ENCODE measurements at places on chromosomes 1 and 21.
A peak's percentile ranks its signal among the peaks of the same experiment; 100 is the strongest.

DNA sequence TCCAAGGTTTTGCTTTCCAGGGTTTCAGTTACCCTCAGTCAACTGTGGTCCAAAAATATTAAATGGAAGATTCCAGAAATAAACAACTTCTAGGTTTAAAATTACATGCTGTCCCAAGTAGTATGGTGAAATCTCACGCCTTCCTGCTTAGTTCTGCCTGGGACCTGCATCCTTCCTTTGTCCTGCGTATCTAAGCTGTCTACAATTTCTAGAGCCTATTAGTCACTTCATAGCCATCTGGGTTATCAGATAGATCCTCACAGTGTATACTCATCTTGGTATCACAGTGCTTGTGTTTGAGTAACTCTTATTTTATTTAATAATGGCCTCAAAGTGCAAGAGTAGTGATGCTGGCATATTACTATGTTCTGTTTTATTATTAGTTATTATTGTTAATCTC, 157.7 kb downstream of the ROR1 start:
- DNase-seq = no peak

GRCh38 chr1:176745945-176746344, 283.0 kb downstream of the PAPPA2 start:
- DNase-seq = no peak

GRCh38 chr1:181485287-181486097, 2.2 kb downstream of the CACNA1E start:
- no peak for DNase-seq

DNA sequence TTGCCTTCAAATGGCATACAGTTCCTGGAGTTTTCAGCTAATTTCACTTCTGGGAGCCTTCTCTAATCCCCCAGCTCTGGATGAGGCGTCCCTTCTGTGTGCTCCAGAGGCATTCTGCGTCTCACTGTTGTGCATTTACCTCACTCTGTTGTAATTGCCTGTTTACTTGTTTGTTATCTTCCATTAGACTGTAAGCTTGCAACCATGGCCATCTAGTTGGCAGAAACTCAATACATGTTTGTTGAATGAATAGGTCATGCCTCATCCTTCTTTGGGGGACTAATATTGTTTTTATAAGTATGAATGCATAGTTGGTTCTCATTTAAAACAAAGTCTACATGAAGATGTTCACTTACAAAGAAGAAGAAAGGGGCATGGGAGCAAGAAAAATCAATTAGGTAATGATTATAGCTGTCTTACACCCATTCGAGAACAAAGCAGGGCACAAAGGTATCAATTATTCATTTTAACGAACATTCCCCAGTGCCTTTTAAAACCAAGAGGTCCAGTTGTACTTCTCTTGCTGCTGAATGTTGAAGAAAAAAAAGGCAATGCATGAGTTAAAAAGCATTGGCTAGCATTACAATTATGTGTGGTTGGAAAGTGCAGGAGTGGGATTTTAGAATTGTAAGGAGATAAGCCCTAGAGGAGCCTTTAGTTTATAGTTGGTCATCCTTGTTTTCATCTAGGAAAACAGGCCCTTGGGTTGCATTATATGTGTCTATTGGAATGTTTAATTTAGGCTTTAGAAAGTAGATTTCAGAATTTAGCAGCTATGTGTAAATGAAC, 6.0 kb downstream of the RGL1 start:
- DNase-seq = no peak

DNA sequence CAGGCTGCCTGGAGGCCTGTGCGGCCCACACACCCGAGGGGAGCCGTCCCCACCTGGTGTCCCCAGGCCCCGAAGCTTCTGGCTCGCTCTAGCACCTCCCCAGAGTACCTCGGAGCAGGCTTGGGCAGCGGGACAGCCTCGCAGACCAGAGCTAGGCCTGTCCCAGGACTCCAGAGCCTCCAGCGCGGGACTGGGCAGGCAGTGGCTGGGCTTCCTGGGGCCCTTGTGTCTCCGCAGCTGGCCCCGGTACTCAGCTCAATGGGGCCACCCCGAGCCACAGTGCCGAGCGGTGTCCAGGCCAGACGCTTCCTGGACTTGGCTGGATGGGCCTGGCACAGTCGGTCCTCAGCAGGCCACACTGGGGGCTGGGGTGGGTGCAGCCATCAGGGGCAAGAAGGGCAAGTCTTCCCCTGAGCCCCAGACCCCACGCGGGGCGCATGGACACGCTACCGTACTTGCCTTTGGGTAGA, 4.9 kb downstream of the SCNN1D start:
- no peak for DNase-seq

DNA sequence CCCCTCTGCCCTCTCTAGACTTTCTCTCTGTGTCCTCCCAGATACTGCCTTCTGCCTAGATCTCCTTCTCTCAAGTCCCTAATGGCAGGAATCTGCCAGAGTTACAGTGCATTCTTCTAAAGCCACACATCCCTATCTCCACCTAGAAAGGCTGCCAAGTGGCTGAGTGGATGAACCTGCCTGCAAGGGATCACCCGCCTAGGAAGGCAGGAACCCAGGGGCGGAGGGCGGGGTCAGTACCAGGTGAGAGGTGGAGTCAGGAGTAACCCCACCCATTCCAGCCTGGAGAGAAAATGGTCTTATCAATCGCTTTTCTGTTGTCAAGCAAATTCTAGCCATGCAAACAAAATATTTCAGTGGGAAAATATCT, 60.8 kb downstream of the BCAR3 start:
- no peak for DNase-seq

DNA sequence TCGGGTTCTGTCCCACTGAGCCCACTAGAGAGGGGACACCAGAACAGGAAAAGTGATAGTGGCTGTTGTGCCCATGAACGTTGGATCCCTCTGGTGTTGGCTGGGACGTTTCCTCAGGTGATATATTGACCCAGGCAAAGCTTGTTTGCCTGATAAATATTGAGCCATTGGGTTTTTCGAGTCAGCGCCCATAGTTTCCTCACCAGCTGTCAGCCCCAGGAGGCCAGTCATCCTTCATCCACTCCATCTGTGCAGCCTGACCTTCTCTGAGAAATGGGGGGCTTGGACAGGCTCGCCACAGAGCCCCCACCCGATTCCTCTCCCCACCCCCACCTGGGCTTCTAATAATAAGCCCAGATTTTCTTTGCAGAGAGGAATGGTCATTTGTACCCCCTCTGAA, 13.3 kb downstream of the DISP3 start:
- DNase-seq = no peak

- DNase-seq = no peak
Measured at GRCh38 chr1:118963456-118964430, 24.4 kb downstream of the TBX15 start.

GRCh38 chr1:88291611-88292354, 392.3 kb upstream of the PKN2 start:
- DNase-seq = no peak

- no peak for DNase-seq
Measured at GRCh38 chr1:96545935-96546656, 175.5 kb upstream of the PTBP2 start.

DNA sequence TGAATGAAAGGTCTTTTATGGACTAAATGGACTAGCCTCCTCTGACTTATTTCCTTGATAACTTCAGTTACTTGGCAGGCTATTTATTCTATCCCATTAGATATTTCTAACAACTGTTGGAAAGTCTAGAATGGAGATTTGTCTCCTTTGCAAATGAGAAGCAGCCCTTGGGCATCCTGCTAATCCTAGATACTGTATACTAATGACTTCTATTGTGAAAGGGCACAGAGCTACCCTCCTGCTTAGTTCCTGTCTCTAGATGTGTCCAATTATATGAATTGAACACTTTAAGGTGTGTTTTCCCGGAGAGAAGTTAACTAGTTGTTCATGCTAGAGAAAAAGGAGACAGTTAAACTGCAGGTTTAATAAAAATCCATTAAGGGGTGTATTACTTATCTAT, 10.2 kb upstream of the NCMAP start:
- no peak for DNase-seq

GRCh38 chr1:9093581-9093980, 24.1 kb upstream of the SLC2A5 start:
- no peak for DNase-seq

GRCh38 chr1:10637400-10637799, 159.0 kb downstream of the CASZ1 start:
- DNase-seq = no peak

DNA sequence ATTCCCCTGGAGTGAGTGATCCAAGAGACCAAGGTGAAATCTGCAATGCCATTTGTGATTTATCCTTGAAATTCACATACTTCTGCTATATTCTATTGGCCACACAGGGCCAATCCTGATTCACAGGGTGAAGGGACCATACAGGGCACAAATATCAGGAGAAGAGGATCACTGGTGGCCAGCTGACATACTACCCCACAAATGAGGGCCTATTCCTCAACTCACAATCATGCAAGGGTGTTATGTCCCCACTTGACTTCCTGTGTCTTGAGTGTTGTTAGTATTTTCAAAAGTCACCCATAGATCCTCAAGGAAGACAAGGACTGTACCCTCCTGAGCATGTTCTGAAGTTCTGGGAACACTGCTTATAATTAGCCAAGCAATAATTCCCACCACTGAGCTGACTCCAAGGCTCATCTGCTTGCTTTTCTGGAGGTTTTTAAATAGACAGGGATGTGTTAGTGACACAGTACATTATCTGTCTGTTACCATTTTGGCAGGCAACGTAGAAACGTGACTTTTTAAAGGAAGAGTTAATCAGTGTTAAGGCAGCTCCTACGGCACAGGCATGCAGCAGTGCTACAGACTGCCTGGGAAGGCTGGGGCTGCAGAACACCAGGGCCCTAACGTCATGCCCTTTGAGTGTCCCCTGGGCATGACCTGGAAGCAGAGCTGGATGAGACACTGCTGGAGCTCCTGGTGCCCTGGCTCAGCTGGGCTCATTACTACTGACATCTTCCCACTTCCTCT, 137.4 kb downstream of the FAM78B start:
- DNase-seq = no peak

DNA sequence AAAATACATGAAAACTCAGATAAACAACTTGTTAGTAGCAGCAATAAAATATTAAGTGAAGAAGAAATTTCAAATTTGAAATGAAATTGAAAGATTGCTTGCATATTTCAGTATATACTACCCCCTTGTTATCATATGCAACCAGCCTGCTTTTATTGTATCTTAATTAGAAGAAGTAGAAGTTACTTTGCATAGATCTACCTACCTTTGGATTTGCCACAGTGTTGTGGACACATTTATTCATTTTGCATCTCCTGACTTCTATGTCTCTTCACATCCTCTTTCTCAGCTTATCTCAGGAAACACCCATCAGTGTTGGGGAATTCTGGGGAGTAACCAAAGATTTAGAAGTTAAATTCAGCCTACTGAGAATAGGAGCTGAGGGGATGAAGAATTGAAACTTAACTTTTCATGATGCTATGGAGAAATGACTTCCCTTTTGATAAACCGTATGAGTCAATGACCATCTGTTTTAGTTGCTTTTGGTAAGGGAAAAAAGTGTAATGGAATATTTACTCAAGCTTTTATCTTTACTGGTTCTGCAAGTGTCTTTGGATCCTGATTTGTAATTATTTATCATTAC, 96.9 kb downstream of the RGL1 start:
- DNase-seq = no peak

DNA sequence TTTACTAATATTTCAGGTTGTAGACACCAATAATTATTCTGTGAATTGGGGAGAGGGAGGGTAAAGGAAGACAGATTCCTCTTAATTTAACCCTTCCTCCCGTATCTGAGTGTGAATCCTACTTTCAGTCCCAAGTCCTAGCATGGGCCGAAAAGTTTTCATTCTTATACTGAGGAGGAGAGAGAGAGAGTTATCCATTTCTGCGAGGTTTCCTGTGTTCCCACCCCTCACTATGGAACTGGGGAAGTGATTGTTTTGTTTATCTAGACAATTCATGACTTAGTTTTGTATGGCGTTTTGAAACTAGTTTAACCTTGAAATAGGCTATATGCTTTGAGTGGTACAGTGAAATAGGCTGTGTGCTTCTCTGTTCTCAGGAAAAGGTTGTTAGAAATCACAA, 134.0 kb upstream of the DPYD start:
- DNase-seq = no peak

DNA sequence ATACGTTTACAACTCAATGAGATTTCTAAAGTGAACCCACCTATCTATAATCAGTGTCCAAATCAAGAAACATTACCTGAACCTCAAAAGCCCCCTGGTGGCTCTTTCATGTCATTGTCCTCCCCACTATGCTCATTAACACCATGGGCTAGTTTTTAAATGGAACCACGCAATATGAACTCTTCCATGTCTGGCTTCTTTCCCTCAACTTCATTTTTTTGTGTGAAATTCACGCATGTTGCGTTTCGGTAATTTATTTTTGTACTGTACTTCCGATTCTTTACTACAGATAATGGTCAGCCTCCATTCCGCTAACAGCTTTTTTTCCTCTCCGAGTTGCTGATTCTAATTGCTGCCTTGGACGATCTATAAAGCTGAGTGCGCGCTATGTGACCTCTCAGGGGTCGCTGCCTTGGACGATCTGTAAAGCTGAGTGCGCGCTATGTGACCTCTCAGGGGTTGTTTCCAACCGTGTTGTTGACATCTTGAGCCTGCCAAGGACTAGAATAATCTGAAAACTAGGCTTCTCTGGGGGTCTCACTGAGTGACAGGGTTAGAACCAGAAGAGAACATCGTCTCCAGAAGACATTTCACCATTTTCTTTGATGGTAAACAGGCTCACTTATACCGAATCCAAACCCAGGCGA, 1.1 kb upstream of the CACYBP start:
- peak; percentile 68 for DNase-seq

- DNase-seq = peak; percentile 90
Measured at GRCh38 chr1:26321315-26322041, 3.7 kb downstream of the CD52 start.

DNA sequence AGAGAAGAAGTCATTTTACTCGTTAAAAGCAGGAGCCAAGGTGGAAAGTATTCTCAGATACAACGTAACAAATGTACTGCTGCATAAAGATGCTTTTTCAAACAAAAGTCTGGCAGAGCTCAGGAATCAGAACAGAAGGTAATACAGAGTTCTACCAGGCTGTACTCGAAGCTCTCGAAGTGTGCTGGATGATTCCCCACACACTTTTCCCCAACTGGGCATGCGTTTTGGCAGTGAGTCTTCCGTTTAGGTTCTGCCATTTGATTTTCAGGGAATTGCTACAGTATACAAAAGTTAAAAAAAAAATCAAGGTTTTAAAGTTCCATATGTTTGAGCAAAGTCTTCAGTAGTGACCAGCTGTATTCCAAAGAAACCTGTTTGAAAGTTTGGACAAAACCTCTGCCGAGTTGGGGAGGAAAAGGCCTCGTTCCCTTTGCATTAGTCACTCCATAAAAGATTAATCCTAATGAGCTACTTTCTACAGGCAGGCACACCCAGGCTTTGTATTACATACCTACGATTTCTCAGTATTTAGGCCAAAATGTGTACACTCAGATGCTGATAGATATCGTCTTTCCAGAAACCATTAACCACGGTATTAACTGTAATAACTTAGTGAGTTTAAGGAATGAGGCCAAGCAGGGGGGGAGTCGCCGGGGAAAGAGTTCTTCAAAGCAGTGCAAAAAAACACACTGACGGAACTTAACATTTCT, 477.1 kb downstream of the LMO4 start:
- DNase-seq = no peak

- DNase-seq = no peak
Measured at GRCh38 chr1:85656948-85657347, 51.3 kb downstream of the ZNHIT6 start.

All from midbrain (tissue), 1 donor.